Ammon's horn (tissue), 1 donor: ENCODE measurements at places on chromosomes 7 and 10.

GRCh38 chr10:75283671-75284470 lies 48.1 kb upstream of the COMTD1 start:
- DNase-seq = peak; percentile 38

DNA sequence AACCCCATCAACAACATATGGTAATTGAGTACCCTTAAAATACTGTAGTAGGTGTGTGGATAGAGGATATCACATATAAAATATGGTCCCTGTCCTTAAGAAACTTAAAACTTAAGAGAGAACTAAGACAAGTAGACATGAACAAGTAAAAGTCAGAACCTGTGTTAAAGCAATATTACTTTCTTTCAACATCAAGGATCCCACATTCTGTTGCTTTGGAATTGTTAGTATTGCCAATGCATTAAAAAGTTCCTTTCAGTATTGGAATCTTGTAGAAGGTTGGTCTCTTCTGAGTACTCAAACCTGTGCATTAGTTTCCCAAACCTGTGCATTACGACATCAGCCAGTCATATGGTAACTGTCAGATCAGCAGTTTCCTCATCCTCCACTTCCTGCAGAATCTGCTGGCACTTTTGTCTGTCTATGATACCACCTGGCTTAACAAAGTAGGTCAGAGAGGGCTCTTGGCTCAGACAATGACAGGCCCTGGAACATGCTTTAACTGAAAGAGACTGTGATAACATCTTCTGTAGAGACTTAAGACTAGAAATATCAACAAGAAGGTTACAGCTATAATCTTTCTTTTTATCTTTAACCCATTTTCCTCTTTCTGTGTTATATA lies 56.5 kb downstream of the CCDC71L start:
- DNase-seq = no peak

DNA sequence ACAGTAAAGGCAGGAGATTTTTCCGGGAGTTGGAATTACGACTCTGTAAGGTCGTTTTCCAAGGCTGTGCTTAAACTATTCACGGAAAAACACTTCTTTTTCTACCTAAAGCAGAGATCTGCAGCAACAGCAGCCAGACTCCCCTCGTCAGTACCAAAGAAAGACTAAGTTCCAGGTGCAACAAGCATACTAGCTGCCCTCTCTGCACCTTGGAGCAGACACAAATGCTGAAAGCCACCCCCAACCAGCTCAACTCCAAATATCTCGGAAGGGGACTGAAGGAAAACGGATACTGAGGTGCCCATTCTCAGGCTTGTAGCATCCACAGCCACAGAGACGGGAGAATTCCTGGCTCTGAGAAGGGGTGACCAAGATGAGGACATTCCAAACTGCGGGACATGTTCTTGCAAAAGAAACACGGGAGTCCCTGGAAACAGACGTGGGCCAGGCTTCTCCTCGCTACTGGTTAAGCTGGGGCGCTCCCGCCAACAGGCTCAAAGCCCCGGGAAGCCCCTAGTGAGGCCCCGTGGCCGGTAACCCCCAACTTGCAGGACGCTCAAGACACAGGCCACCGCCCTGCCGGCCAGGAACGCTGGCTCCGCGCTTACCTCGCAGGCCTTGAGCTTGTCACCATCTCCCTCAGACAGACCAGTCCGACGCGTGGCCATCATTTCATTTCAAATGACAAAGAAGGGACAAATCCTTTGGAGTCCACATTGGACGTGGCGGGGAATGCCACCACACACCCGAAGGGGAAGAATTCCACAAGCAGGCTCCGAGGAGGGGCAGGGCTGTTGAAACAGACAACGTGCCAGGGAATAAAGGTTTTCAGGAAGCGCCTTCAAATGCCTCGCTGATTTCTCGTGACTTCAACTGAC lies 2.2 kb downstream of the ARHGAP21 start:
- peak; percentile 37 for DNase-seq

GRCh38 chr10:35035606-35036005 lies 54.5 kb downstream of the CUL2 start:
- DNase-seq = no peak

GRCh38 chr7:108124820-108125219 lies 5.3 kb downstream of the LAMB4 start:
- no peak for DNase-seq

GRCh38 chr10:90741926-90742565 lies 115.8 kb downstream of the HTR7 start:
- DNase-seq = peak; percentile 42

DNA sequence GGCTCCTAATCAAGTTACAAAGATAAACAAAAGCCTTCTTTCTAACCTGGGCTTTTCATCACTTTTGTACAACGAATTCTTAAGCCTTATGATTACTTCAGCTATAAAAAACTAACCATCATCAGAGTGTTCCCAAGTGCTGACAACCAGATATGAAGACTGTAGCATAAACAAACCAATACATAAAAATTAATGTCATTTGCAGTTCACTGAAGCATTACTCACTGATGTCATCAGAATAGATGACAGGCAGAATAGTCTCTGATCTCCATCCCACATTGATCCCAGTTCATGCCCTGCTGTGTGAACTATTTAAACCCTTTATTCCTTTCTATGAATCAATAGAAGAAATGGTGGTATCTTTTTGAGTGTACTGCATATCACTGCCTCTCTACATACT lies 84.4 kb downstream of the DNAJC1 start:
- no peak for DNase-seq

DNA sequence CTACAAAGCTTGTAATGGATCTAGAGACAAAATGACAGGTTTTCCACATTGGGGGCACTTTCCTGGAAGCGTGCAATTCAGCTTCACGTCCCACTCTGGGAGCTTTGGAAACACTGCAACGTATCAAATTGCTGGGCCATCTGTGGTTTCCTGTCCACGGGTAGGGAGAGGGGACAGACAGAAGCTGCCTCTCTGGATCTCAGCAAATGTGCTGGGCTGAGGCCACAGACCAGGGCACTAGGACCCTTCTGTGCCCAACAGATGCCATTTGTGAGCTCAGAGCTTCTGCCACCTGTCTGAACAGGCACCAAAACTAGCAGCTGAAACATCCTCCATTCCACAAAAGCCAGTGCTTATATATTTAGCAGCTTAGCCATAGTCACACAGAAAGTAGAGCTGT lies 40.9 kb upstream of the FRMD4A start:
- DNase-seq = no peak

DNA sequence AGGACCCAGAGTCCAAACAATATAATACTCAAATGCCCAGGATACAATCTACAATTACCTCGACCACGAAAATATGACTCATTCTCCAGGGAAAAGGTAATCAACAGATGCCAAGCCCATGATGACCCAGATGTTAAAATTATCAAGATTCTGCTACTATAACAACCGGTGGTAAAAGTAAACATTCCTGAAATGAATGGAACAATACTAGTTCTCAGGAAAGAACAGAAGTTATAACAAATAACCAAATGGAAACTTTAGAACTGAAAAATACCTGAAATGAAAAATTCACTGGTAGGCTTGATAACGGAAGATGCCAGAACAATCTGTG lies 34.1 kb upstream of the GUSB start:
- no peak for DNase-seq

DNA sequence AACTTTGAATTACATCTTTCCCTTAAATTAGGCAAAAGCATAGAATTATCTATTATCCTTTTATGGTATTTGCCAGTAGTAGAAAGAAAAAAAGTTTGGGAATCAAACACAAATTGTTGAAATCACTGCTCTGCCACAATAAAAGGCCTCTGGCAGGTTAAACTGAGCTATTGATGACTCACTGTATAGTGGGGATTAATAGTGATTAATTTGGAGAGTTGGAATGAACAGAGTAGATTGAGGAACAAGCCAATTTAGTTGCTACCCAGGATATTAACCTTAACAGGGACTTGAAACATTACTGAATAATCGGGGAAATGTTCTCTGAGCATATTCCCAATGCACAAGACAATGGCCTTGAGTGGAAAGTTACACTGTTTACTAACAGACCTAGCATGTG lies 33.1 kb downstream of the MASTL start:
- DNase-seq = no peak

DNA sequence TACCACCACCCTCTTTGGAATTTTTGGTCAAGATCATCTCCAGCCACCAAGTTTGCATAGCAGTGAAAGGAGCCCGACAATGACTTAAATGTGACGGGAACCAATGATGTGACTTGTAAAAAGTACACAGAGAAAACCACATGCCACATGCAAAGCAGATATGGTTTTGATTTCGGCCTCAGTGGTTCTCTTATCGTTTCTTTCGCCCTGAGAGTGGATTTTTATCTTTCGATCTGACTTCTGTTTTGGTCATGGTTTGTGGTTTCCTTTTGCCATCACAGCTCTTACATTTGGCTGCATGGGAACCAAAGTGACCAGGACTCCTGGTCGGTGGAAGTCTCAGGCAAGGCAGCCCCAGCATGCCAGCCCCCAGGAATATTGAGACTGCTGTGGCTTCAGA lies 31.5 kb downstream of the TCF7L2 start:
- no peak for DNase-seq

DNA sequence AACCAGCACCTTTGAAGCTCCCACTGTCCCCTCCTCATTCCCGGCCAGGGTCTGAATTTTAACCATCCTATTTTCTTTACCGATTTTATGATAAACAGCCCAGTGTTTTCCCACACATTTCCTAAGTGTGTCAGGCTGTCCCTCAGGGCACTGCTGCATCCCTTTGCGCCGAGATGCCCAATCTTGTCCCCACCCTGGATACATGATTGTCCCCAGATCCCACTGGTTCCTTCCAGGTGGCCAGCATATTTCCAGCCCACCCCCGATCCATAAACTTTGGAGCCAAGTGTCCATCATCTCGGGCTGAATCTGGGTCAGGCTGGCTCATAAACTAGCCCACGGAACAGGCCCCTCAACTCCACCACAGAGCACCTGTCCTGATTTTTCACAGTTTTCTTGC lies 137.2 kb downstream of the CDH23 start:
- no peak for DNase-seq

DNA sequence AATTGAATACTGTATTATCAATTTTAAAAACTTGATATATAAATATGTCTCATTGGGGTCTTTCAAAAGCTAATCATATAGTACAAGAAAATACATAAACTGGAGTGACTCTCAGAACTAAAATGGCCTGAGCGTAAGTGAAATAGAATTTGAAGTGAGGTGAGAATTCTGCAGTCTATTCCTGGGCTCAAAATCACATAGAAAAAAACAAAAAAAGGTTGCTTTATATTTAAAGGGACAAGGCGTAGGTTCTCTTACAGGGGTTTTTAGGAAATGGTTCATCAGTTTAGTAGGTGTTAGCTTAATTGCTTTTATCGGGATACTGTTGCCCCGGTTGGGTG lies 36.7 kb upstream of the PRSS1 start:
- no peak for DNase-seq

DNA sequence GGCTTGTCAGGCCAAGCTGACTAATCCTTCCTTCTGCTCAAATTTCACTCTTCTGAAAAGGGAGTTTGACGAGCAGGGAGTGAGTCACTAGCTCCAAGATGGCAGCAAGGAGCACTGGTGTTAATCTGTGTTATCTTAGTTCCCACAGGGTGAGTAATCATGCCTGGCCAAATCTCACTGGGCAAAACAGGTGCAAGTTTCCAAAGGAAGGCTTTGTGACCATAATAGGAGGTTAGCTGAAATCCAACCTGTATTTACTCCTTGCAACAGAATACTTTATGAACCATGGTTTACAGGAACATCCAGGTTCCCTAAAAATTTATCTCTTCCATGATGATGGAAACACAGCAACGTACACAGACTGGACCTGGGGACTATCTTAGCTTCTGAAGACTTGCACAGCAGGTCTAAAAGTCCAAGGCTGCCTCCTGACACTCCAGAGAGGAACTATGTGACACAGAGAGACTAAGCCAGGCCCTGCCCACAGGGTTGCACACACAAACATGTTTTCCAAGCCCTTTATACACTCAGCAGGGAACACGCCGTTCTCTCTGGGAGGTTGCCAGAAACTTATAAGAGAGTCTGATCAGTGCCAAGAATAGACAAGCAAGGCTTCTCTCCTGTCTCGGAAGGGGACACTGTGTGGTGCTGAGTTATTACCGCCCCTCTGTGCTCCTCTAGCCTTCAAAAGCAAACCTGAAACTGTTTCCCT lies 46.3 kb downstream of the PDK4 start:
- DNase-seq = peak; percentile 97

- no peak for DNase-seq
Observed at GRCh38 chr7:137957887-137958286, 44.0 kb downstream of the CREB3L2 start.

DNA sequence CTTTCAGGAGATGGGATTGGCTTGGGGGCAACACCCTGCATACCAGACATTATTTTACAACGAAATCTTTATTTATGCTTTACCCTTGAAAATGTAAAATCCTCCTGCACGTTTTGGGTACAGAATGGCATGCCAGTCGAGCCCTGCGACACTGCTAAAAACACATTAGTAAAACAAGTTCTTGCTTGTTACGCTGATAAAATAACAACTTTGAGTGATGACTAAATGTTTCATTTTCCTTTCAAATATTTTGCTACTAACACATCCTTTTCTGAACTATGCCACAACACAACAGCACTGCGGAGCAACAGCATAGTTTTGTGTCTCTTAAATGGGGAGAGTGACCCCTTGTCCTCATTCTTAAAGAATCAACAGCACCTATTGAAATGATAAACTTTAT lies 76.0 kb upstream of the SEMA3D start:
- no peak for DNase-seq

- peak; percentile 54 for DNase-seq
Observed at GRCh38 chr7:39271402-39271801, 293.7 kb downstream of the POU6F2 start.

DNA sequence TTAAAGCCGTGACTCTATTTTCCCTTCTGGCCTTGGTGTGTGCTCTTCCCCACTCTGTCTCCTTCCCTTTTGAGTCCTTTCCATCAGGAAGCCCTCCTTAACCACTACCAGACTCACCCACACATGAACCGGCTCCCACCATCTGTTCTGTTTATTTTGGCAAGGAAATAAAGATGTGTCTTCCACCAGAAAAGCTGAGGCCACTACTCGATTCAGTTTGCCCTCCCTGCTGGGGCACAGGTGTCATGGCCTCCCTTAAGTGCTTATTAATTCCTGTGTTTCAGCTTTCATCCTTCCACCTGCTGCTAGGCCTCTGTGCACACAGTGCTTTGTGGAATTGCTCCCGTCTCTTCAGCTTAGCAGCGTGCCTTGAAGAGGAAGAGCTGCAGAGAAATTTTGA lies 16.7 kb downstream of the POR start:
- DNase-seq = no peak

DNA sequence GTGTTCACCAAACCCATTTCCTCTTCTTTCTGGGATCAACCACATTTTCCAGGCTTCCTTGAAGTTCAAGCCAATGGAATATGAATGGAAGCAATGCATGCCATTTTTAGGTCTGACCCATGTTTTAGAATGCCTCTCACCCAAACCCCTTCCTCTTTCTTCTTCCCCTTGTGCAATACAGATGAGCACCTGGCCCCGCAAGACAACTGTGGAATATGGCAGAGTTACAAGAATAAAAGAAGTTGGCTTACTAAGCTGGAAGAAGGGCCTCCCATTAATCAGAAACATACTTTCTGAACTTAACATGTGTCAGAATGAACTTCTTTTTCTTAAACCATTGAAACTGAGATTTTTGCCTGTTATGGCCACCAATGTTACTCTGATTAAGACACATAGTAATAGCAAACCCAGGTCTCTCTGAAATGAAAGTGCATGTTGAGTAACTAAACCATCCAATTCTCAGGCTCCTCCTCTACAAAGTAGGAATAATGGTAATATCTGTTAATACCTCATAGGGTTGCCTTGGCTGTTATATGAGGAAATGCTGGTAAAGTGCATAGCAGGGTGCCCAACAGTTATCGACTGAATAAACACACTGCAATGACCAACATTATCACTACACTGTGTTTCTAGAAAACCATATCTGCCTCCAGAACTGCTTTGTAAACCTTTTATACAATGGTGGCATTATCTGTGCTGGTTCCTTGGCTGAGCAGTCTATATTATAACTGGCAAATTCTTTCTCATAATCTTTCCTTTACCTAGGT lies 382.2 kb upstream of the NRP1 start:
- no peak for DNase-seq
